Stimulated activated CD4-positive, alpha-beta T cell treated with anti-CD3 and anti-CD28 coated beads, Interleukin-12 subunit alpha, Interleukin-12 subunit beta, amount 100 ng/mL, for 24 hours (primary cell): ENCODE measurements at places on chromosomes 12 and 14.

GRCh38 chr12:67415473-67415872 is 146.3 kb downstream of the CAND1 start:
- DNase-seq, result no peak

DNA sequence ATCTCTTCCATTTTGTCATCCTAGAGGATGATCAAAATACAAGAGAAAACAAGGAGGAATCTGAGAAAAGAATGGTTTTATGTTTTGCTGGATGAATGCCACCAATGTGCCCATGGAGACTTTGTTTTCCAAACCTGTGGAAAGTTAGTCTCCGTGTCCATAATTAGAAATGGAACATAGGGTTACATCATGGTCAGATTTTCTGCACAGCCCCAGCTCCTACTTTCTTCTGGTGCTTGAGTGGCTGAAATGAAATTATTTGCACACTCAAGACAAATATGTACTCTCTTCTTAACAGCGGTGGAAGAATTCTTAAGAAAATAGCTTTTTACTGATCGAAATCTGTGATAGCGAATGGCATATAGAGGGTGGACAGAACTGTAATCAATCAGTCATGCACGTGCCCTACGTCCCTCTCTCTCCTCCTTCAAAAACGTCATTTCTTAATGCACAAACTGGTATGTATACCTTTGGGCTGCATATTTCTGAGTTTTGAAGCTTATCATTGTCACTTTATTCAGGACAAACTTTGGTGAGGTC is 825.2 kb downstream of the AACS start:
- no peak for DNase-seq

DNA sequence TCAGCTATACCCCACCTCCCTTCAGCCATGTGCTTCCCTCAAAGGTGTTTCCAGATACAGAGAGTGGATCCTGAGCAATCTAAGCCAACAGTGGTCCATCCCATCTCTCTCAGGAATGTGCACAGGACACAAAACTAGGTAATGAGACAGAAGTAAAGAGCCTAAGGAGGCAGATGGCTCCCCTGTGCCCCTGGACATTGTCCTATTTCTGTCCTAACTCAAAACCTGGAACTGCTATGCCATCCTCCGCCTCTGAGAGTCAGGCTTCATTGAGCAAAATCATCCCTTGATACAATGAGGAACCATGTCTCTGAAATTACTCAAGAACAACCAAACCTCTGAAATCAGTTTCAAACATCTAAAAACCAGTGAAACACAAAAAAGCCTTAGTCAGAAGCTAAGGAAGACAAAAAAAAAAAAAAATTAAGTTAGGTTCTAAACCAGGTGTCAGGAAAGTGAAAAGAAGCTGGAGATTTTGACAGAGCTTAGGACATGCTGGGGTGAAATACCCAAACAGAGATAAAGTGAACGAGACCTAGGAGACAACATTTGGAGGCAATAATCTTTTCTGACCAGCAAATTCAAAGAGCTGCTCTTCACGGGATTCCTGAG is 200.3 kb upstream of the PLEKHG7 start:
- DNase-seq, result no peak

GRCh38 chr12:62722971-62723680 is 211.8 kb downstream of the PPM1H start:
- DNase-seq, result no peak

DNA sequence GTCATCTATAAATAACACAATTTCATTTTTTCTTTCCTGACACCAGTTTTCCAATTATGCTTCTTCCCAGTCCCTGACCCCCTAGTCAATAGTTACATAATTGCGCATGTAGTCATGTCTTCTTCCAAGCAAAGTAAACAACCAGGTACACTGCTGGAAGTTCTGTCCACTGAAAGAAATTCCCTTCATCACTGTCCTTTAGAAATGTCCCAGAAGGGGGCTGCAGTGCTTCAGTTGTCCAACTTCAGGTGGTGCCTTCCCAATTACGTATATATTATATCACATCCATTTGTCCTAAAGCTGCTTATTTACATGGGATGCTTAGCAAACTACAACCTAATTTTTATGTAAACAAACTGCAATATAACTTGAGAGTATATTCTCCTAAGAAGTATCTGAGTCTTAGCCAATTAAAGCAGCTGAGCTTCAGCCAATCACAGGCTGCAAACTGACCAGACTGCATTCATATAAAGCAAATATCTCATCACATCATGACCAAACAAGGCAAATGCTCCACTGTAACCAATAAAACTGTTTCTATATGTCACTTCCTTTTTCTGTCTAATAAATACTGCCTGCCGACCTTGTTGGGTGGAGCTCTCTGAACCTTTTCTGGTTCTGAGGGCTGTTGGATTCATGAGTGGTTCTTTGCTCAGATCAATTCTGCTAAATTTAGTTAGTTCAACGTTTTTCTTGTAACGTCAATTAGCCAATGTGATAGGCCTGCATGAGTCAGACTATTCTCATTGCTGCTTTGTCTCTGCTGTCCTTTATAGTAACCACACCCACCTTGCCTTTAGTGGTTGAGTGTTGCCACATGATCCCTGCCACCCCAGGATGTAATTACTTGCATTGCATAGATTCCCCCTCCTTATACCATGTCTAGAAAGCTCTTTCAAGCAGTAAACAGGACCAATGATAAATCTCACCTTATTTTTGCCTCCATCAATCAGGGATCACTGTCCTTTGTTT is 239.3 kb downstream of the ALG10B start:
- no peak for DNase-seq
